Epithelial cell of proximal tubule (primary cell): ENCODE measurements at places on chromosomes 12 and 14. TPM values are rescaled to one million over a fixed set of nuclear protein-coding genes. Genes with fewer than 3 reads are reported as not detected.

GRCh38 chr14:64777461-64777860 is 73.2 kb downstream of the PLEKHG3 start:
- DNase-seq, result no peak

Gene MANSC4
- total RNA-seq, result not detected in 2 replicates

- no peak for DNase-seq
Observed at GRCh38 chr14:61229475-61229888, 51.7 kb downstream of the TMEM30B start.

- no peak for DNase-seq
Observed at GRCh38 chr14:50070230-50070629, 46.1 kb downstream of the VCPKMT start.

- DNase-seq, result no peak
Observed at GRCh38 chr12:125029761-125030358, 35.4 kb upstream of the AACS start.

Gene GLT8D2
- 0.46 and 2.0 TPM in 2 replicates for total RNA-seq

- DNase-seq, result no peak
Observed at GRCh38 chr12:12999271-12999958, 650 bp downstream of the HEBP1 start.

- no peak for DNase-seq
Observed at GRCh38 chr14:32865827-32866376, 72.8 kb upstream of the NPAS3 start.

DNA sequence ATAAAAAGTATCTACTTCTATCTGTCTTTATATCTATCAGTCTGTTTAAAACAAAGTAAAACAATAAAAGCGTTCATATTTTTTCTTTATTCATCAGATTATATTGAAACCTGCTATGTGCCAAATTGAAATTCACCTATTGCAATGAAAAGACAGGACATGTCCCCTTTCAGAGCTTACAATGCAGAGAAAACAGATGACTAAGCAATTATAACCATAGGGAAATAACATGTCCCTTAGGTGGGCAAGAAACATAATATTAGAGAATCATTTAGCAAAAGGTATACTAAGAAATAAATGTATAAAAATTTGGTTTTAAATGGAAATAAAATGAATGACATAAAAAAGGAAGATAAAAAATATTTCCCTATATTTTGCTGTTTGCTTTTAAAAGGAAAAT is 1421.3 kb downstream of the FSCB start:
- no peak for DNase-seq

- DNase-seq, result no peak
Observed at GRCh38 chr14:94110552-94111181, at the start of gene IFI27. Gene IFI27, plus strand, starts transcription at chr14:94110736.

DNA sequence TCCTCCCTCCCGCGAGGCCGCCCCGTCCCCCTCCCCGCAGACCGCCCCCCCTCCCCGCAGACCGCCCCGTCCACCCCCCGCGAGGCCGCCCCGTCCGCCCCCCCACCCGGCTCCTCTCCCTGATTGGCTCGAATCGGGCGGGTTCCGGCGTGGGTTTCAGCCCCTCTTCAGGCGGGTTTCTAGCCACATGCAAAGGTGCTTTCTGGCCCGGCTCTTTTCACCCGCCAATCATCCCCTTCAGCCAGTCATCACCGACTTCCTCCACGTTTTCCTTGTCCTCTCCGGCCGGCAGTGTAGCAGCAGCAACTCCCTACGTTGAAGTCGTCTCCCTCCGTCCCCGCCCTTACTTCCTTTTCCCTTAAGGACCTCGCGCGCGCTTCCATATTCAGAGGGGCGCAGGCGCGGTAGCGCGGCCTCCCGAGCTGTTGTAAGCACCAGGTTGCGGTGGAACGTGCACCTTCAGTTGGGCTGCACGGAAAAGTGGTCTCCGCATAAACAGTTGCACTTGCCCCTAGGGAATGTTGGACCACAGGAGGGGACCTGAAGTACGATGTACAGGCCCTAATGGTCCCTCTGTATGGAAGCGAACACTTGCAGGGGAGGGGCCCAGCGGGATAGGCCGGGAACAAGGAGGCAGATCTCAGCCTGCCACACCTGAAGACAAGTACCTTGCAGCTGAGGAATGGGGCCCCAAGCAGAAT is 44.6 kb upstream of the ESR2 start:
- DNase-seq, result peak; percentile 92

DNA sequence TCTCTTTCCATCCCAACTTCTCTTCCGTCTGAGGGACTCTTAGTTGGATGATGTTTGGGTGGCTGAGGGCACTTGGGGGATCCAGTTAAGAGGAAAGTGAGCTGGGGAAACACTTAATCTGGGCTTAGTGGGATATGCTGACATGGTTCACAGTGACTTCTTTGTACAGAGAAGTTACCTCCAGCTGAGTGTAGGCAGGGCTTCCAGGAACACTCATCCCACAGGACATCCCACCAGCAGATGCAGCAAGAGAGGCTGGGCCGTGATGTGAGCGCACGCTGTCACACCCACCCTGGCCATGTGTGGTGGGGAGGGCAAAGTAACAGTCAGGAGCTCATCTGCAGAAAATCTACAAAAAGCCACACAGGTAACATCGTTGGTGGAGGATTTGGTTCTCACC is 832 bp upstream of the CACNA2D4 start:
- no peak for DNase-seq

Gene NTF3
- 1.9 and 2.1 TPM in 2 replicates for total RNA-seq
